ENCODE measurements at places on chromosomes 4 and X.

GRCh38 chr4:126404549-126404948, 1089.8 kb downstream of the FAT4 start:
- DNase-seq: no peak

DNA sequence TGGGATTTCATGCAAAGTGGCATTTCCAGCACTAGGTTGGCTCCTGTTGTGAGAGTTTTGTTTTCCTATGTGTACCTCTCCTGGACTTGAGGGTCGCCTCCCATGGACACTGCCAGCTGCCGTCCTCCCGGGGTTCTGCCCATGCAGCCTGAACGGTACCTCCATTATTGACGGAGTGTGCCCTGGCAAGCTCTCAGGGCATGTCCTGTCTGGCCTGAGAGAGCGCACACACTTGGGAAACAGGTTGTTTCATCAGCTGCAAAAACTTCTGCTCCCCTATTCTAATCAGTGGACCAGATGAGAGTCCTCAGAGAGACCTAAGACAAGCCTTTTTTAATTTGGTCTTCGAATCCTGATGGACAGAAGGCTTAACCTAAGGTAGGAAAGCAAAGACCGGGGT, 56.6 kb upstream of the HOPX start:
- no peak for DNase-seq

DNA sequence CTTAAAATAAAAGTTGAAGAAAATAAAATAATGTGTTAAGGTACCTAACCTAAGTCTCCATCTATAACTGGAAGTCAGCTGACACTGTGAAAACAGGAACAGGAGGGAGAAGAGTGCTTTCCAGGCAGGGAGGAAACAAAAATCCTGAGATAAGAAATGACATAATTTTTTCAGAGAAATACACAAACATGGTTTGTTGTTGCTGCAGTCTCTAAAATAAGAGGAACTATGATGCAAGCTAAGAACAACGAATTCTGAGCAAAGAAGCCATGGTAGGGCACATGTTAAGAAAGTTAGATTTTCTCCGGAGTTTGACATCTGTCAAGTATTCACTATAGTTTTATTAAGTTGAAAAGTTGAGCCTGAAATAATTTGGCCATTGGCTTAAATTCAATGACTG, 26.9 kb downstream of the PAPSS1 start:
- DNase-seq: no peak

DNA sequence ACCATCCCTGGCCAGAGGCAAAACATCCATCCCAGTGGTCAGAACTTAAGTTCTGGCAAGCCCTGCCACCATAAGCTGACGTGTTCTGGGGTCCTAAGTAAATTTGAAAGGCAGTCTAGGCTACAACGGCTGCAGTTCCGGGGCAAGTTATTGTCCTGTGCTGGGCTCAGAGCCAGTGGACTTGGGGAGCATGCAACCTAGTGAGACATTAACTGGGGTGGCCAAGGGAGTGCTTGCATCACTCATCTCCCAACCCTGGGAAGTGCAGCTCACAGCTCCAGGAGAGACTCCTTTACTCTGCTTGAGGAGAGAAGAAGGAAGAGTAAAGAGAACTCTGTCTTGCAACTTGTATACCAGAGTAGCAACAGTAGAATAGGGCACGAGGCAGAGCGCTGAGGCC, 425.4 kb upstream of the PITX2 start:
- no peak for DNase-seq

DNA sequence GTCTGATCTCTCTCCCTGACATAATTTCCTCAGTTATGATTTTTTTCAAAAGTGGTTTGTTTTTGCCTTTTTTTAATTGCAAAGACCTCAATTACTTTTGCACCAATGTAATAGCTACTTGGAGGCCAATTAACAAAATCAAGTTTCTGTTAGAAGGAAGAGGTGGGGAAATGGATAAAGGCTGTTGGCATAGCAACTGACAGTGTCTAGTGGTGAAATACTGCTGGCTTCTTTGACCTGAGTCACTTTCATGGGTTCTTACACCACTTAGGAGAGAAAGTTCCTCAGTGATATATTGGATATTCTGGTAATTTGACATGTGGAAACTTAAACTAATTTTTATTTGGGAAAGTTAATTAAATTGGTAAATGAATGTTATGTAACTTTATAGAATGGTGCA, 26.5 kb upstream of the ATP8A1 start:
- DNase-seq: no peak

DNA sequence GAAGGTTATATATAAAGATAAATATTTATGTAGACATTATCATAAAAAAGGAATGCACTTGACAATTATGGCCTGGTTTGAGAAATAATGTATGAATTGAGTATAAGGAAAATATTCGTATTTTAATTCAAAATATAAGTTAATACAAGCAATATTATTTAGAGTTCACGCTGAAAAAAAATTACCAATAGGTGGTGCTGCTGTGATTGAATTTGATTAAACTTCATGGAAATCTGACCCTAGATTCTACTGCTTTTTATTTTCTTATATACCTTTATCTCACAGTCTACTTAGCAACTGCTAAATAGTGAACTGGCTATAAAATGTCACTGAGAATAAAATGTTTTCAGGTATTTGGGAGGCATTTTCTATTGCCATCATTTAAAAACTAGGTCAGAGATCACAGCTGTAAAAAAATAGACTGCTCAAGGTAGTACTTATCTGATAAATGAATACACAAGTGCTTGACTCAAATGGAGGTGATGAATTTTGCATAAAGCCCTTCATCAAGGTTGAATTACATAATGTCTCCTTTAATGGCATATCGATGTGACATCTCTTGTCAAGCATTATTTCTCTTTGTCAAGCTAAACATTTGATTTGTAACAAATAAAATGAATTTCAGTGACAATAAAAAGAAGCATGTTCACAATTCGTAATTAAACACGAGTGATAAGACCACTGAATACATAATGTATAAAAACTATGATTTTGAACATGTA, 1638.8 kb upstream of the PCDH7 start:
- DNase-seq: no peak

- DNase-seq: no peak
Measured at GRCh38 chrX:70301716-70302115, 11.8 kb downstream of the KIF4A start.
